Activated naive CD8-positive, alpha-beta T cell treated with anti-CD3 and anti-CD28 coated beads, Interleukin-2, amount 50 U/mL, for 16 hours (primary cell): ENCODE measurements at places on chromosomes 12 and 14.
A peak's percentile ranks its signal among the peaks of the same experiment; 100 is the strongest.

DNA sequence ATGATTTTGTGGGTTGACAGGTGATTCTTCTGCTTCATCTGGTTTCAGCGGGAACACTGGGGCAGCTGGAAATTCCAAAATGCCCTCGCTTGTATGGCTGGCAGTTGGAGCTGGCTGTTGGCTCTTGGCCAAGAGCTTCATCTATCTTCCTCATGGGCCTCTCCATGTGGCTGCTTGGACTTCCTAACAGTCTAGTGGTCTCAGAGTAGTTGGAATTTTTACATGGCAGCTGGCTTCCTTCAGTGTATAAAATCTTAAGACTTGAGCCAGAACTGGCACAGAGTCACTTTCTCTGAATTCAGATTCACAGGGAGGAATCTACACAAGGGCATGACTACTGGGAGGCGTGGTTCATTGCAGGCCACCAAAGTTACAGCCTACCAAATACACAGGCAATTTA lies 204.9 kb upstream of the RMST start:
- no peak for DNase-seq

- no peak for DNase-seq
Observed at GRCh38 chr14:36281309-36281708, 39.1 kb downstream of the MBIP start.

GRCh38 chr14:23436327-23437132 lies 1.1 kb upstream of the MYH7 start:
- DNase-seq = no peak

GRCh38 chr14:67557118-67557517 lies 24.0 kb downstream of the PLEKHH1 start:
- DNase-seq = no peak

DNA sequence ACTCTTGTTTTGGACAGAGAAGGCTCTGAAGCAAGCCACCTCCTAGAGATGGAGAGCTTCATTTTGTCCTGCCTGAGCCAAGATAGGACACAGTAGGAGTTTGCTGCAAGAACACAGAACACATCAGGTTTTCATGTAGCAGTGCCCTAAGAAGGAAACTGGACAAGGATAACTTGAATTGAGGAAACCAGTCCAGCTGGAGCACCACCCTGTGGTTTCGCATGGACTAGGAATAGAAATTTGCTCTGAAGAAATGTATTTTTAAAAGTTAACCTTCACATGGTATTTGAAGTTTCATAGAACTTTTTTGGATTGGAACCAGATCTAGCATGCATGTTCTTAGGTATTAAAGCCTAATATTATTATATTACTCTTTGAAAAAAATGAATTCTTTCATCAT lies 68.8 kb downstream of the RERG start:
- DNase-seq = no peak

GRCh38 chr12:114625294-114625851 lies 58.6 kb downstream of the TBX3 start:
- DNase-seq = no peak

DNA sequence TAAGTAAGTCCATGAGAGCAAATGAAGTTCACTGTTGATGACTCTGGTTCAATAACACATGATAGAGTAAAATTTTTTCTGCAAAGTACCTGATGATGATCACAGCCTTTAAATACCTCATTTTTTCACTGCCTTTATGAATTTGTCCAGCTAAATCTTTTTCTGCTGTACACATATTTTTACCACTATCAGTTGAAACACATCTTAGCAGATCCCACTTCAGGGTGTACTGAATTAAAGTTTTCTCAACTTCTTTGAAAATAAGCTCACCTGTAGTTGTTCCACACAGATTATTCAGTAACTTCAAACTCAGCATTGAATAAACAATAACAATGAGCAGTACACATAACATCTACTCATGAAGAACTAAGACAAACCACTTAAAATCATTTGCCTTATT lies 385.9 kb downstream of the NELL2 start:
- no peak for DNase-seq

- peak; percentile 87 for DNase-seq
Observed at GRCh38 chr12:107685360-107686248, at the start of gene PWP1. PWP1 (plus strand) TSS chr12:107685799; CDS start chr12:107685900, 101 bp downstream.

GRCh38 chr12:50529345-50529744 lies 24.6 kb downstream of the DIP2B start:
- no peak for DNase-seq

- no peak for DNase-seq
Observed at GRCh38 chr14:53683229-53683628, 273.4 kb downstream of the BMP4 start.

DNA sequence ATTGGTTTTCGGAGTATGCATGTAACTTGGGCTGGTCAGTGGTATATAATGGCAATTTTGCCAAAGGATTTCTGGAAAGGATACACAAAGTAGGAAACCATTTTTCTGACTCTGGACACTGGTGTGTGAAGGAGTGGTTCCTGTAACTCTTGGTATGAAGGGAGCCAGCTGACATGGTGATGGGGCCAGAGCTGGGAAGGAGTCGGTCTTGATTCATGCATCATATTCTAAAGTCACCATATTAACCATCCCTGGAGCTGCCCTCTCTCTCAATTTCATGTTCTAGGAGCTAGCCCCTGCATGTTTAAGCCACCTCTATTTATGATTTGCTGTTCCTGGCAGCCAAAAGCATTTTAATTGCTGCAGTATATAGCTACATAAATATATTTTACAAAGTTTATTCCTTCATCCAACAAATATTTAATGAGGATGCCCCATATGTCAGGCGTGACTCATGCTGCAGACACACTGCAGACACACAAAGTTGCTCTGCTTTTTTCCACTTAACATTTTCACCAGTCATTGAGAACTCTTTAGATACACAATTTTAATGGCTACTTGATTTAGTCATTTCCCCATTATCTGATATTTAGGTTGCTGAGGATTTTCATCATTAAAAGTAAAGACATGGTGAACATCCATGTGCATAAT lies 78.7 kb upstream of the PSMC1 start:
- no peak for DNase-seq

- DNase-seq = no peak
Observed at GRCh38 chr14:23126548-23127278, 7.7 kb upstream of the CEBPE start.

GRCh38 chr12:93751864-93752610 lies 74.9 kb downstream of the CRADD start:
- no peak for DNase-seq

DNA sequence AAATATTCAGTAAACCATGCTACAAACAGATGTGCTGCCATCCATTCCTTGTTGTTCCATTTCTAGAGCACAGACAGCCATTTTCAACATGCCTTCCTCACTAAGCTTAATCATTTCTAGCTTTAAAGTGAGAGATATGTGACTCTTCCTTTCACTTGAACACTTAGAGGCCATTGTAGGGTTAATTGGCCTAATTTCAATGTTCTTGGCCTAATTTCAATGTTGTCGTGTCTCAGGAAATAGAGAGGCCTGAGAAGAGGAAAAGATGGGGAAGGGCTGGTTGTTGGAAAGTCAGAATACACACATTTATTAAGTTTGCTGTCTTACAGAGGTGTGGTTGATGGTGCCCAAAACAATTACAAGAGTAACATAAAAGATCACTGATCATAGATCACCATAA lies 435.1 kb downstream of the ZFP36L1 start:
- no peak for DNase-seq

- no peak for DNase-seq
Observed at GRCh38 chr14:68131907-68132306, 312.3 kb downstream of the RAD51B start.

- no peak for DNase-seq
Observed at GRCh38 chr14:80587096-80587724, 354.3 kb downstream of the CEP128 start.

- DNase-seq = no peak
Observed at GRCh38 chr12:11981121-11981733, 89.5 kb upstream of the BCL2L14 start.

DNA sequence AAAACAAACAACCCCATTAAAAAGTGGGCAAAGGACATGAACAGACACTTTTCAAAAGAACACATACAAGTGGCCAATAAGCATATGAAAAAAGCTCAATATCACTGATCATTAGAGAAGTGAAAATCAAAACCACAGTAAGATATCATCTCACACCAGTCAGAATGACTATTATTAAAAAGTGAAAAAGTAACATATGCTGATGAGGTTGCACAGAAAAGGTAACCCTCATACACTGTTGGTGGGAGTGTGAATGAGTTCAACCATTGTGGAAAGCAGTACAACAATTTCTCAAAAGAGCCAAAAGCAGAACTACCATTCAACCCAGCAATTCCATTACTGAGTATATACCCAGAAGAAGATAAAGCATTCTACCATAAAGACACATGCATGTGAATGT lies 18.2 kb downstream of the PDE6H start:
- no peak for DNase-seq

DNA sequence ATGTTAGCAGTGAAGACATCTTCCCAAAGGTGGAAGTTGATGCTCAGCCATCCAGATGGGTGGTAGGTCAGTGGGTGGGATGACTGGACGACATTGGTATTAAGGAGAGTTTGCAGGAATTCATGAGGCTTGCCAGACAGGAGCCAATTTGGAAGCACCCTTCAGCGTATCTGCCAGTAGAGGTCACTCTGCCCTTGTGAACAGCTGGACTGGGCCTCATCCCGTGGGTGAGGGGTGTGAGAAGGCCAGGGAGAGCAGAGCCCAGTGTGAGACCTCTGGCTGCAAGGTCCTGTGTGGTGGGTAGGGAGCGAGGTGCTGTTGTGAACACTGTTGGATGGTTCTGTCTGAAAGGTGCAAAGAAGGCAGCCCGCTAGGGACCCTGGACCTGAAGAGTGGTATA lies 37.7 kb downstream of the SLC5A8 start:
- DNase-seq = no peak

DNA sequence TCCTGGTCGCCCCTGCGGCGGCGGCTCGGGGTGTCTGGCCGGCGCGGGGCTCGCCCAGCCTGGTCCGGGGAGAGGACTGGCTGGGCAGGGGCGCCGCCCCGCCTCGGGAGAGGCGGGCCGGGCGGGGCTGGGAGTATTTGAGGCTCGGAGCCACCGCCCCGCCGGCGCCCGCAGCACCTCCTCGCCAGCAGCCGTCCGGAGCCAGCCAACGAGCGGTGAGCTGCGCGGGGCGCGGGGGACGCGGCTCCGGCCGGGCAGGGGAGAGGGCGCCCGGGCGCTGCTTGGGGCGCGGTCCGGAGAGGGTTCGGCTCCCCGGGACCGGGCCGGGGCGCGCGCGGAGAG lies at the start of gene LGALS3:
Gene LGALS3 (plus strand): TSS at position 167 of the 342 bp plus-strand sequence. CDS start 8,122 bp downstream, outside the sequence.
- DNase-seq = no peak

GRCh38 chr12:56878010-56878339 lies 56.2 kb downstream of the SDR9C7 start:
- DNase-seq = no peak

DNA sequence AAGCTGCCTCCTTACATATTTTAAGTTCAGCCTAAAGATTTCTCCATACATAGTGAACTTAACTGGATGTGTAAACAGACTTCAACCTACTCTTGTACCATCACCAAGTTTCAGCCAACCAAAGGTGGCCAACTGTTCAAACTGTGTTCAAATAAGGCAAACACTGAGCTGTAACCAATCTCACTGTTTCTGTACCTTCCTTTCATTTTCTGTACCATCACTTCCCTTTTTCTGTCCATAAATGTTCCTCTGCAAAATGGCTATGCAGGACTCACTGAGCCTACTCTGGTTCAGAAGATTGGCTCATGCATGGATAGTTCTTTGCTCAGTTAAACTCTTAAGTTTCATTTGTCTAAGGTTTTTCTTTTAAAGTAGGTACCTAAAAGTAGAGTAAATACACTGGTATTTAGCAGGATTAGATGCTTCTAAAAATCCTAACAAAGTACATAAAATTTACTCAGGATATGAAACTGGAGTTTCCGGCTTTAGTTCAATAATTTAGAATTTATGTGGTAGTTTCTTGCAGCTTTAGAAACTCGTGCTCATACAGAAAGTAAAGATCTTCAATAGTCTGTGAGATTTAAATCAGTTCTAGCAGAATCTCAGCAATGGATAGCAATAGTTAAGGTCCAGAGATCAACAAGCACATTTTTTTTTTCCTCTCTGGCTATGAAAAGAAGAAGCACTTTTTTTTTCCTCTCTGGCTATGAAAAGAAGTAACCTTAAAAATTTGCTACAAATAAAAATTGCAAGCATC lies 282.0 kb upstream of the PPFIA2 start:
- no peak for DNase-seq

DNA sequence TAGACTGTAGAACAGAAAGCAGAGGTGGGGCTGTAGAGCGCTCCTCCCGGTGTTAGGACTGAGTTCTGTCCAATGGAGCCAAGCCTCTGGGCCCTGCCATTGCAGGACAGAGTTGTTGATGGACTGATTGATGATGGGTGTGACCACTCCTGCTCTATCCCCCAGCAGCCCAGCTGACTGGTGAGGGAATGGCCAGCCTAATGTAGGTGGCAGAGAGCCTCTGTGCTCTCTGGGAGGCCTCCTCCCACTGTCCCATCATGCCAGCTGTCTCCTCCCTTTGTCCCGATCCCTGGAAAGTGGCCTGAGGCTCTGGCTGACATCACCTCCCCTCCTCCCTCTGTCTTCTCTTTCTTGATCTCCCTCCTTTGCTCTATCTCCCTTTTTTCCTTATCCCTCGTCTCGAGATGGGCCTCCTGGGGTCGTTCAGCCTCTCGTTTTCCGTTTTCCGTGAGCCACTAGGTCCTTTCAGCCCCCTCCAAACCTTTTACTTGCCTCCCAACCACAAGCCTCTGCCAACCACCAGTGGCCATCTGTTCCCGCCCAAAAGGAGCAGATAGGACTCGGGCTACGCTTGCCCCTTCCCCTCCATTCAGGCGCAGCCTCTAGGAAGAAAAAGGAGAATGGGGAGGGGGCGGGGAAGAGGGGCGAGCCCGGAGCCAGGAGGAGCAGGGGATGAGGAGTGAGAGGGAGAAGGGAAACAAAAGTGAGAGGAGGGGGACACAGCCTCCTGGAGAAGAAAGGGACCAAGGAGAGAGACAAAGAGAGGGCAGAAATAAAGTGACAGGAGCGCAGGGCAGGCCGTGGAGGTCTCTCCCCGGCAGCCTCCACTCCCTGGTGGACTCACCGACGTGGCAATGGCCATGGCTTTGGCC lies 572 bp downstream of the EFS start:
- no peak for DNase-seq

- no peak for DNase-seq
Observed at GRCh38 chr12:1811281-1811947, 9.0 kb upstream of the LRTM2 start.

DNA sequence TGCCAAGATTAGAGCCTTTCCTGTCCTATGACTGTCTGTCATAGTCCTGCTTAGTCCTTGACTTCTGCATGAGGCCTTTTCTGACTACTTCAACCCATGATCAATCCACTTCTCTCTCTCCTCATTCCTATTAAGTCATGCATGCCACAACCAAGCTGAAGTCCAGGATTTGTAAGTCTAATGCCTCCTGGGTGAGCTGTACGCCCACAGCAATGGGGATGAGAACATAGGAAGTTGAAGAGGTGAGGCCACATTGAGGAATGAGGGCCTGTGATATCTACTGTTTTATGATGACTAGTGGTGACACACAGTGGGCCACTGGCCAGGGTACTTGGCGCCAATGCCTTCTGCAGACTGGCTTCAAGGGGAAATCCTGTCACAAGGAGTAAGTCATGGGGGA lies 994.1 kb upstream of the TMEM132C start:
- DNase-seq = no peak
